Suppressor macrophage treated with lipopolysaccharide for 1 hour (primary cell): ENCODE measurements at places on chromosomes 3 and 15.

DNA sequence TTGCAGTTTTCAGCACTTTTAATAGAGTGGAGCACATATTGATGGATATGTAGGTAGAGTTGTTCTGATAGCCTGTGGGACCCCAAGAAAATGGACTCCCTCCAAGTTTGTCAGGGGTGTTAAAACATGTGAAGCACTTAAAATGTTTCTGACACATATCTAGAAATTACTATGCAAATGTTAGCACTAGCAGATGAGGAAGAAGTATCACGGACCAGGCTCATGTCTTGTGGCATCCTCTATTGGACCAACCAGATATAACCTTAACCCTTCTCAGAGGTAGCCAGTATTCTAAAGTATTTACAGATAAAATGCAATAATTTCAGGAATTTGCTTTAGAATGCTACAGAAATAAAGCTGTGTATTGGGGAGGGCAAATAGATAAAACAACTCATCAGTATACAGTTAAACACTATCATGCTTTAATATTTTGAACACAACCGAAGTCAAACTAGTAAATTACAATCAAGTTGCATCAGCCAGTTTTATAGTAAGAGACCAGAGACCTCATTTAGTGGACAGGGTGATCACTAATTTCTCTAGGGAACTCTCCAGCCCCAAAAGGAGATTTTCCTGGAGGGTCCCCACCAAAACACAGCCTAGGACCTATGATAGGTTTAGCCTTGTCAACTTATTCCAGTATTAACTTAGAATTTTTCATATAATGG, 57.2 kb upstream of the FBN1 start:
- no peak for DNase-seq

- no peak for DNase-seq
Measured at GRCh38 chr3:158839966-158840365, 38.1 kb downstream of the MFSD1 start.

GRCh38 chr15:89575656-89576416, 567 bp downstream of the TICRR start:
- peak; percentile 25 for DNase-seq

DNA sequence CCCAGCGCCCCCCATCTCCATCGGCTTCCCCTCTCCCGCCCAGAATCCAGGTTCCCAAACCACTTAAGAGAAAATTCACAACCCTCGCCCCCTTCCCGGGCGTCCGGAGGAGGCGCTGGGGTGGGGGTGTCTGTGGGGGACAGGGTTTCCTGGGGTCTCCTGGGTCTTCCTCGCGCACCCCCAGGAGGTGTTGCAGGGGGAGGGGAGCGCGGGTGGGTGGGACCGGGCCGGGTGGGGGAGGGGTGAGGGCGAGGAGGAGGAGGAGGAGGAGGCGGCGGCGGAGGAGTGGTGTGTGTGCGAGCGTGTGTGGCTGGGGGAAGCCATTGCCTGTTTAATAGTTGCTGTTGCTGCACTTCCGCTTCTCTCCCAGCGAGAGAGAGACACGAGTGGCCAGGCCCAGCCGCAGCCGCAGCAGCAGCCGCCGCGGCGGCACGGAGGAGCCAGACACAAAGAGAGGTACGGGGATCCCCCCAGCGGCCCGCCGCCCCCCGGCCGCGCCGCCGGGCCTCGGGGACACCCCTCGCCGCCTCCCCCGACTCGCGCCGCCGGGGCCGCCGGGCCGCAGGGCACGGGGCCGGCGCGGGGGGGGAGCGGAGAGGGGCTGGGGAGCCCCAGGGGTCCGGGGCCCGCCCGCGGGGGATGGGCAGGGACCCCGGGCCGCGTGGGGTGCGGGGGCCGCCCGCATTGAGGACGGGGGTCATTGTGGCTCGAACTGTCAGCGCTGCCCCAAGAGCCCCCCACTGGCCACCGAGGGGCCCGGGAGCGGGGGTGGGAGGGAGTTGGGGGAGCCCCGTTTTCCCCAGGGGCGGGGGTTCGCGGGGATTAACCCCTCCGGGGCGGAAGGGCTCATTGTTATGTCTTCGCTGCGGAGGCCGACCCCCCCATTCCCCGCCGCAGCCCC, at the start of gene UBE2E1:
Gene UBE2E1, plus strand, starts transcription at position 323 of the 901 bp plus-strand sequence. CDS start 1,315 bp downstream, outside the sequence.
- peak; percentile 88 for DNase-seq

- DNase-seq, result peak; percentile 47
Measured at GRCh38 chr3:128784232-128784631, 58.2 kb downstream of the RAB7A start.

DNA sequence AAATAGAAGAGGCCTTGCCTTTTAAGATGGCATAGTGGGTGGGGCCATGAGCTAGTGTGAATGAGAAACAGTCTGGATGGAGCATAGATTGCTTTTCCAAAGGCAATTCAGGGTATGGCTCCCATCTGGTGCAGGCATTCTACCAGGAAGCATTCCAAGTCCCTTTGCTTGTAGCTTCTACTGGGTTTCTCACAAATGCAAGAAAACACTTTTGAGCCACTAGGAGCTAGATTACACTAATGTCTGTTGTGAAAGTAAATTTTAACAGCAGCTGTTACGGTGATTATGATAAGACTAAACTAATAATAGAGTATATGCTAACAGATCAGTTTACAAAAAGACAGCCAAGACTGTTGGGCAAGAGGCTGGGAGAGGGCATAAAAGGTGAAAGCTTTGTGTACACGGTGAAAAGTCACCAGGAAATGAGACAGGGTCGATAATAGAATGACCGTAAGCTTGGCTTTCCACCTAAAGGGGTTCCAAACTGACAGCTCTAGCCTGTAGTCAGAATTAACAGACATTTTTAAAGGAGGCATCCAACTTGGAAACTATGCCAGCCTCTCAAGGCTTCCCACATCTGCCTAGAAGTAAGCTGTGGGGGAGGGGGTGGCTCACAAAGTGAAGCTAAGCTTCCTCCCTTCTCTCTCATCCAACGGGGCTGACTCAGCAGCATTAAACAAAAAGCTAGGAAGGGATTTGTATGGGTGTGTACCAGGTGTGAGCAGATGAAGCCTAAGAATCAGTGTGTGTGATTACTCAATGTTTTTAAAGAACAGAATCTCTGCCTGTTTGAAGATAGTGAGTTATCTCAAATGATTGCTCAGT, 61.1 kb upstream of the GPD1L start:
- DNase-seq, result no peak

DNA sequence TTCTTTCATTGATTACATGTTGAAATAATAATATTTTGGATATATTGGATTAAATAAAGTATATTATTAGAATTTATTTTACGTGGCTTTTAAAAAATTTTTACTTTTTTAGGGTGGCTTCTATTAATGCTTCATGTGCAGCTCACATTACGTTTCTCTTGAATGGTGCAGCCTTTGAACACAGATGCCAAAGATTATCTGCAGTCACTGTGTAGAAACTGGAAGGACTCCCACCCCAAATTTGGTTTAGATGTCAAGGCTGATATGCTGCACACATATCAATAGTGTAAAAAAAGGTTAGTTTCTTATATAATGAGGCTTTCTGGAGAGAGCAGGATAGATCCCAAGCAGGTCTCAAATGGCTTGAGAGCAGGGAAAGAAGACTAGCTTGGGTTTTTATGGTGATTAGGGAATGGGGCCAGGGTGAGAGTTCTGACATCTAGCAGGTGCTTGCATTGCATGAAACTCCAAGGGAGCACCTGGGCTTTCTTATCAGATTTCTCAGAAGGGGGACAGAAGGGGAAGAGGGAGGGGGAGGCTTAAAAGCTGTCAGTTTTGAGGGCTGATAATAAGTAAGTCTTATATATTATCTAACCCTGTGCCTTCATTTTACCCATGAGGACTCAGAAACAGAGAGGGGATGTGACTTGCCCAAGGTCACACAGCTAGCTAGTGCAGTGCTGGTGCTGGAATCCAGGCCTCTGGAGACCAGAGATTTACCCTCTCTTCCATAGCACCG, 89.6 kb downstream of the CHST2 start:
- DNase-seq, result no peak

DNA sequence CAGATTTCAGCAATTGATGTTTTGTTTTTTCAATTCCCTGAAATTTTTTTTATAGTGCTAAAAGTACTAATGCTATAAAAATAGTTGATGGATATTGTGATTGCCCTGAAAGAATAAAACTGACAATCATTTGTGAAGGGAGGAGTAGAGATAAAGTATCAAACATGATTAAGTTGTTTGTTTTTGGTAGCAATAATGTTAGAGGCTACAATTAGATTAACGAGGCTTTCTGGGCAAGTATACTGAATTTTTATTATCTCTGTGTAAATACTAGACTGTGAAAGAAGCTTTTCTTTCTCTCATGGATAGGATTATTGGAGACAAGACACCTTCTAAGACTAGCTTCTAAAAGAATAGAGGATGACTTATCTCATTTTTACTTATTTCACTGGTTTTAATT, 15.6 kb downstream of the NR1D2 start:
- DNase-seq, result no peak

DNA sequence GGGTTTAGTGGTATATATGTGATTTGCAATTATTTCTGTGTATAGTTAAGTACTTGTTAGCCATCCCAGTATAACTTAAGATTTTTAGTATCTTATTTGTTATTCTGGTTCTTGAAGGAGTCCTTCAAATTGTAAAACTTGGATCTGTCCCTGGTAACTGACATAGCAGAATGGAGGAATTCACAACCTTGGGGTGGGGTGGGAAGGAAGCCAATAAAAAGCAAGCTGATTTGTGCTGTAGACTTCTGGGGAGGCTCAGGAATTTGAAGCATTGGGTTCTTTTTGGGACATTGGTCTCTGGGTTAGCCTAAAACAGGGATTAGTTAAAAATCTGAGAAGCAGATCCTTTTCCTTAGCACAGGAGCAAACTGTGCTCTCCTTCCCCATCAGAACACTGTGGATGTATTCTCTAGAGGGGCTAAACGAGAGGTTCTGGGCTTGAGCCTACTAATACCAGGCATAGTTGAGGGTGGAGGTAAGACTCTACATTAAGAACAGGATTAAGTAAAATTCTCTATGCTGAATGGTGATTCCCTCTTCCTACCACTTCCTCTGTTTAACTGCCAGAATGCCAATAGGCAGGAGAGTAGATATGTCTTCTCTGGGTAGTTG, 42.2 kb downstream of the GMPS start:
- DNase-seq, result no peak

- no peak for DNase-seq
Measured at GRCh38 chr3:41118461-41119390, 80.6 kb upstream of the CTNNB1 start.

DNA sequence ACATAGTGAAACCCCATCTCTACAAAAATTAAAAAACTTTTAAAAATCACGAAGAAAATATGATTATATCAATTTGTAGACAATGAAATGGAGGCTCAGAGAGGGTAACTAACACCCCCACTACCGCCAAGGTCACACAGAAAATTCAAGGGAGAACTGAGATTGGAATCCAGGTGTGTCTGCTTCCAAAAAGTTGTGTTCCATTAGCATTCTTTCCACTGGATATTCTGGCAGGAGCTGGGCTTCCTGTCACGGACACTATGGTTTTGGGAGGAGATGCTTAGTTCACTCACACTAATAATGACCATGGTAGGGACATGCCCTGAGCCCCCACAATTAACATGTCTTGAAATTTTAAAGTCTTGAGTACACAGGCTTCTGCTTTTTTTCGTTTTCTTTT, 28.8 kb downstream of the CTSH start:
- DNase-seq, result no peak

- DNase-seq, result no peak
Measured at GRCh38 chr3:105094588-105094987, 272.1 kb upstream of the ALCAM start.

DNA sequence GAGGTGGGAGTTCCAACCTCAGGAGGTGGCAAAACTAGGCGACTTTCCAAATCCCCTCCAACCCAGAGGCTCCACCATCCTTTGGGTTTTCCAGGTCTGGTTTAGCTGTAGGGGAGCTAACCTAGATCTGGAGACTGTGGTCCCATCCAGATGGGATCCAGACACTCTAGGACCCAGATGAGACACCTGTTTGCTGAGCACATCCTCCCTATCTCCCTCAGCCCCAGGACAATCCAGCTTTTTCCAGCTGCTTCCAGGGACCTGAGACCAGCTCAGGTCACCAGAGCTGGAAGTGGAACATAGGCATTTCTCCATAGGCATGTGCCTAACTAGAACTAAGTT, 18.2 kb downstream of the CRTAP start:
- no peak for DNase-seq

- no peak for DNase-seq
Measured at GRCh38 chr3:150033721-150034120, 63.0 kb upstream of the PFN2 start.

- no peak for DNase-seq
Measured at GRCh38 chr3:99562138-99562537, 76.3 kb upstream of the COL8A1 start.

- no peak for DNase-seq
Measured at GRCh38 chr3:140092848-140093536, 158.0 kb downstream of the CLSTN2 start.

DNA sequence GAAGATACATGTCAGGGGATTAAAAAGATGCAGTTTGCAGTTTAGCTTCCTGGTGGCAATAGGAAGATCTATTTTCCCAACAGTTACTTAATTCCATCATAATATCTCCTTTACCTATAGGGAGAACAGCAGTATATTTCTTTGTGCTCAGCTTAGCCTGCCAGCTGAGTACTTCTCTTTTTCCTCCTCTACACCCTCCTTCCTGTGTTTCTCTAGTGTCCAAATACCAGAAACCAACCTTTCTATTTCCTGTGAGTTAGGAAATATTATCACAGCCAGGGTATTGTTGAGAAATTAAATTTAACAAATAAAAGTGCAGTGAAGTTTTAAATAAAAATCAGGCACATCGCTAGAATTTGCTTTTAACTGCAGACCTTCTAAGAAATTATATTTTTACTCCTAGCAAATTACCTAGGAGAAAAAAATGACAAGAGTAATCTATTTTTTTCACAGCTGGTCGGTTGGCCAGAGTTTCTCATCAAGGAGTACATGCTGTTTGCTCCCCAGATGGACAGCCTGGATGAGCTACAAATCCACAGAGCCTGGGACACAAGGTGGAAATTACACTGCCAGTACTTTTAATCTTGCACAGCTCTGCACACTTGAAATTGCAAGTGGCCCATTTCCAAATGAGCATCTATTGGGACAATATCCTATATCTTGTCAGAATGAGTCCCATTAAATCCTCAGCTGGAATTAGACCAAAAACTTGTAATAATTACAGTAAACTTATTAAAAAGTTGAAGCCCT, 185.2 kb upstream of the CFAP20DC start:
- DNase-seq, result no peak

GRCh38 chr3:63921741-63922482, 9.7 kb upstream of the SCAANT1 start:
- peak; percentile 92 for DNase-seq

DNA sequence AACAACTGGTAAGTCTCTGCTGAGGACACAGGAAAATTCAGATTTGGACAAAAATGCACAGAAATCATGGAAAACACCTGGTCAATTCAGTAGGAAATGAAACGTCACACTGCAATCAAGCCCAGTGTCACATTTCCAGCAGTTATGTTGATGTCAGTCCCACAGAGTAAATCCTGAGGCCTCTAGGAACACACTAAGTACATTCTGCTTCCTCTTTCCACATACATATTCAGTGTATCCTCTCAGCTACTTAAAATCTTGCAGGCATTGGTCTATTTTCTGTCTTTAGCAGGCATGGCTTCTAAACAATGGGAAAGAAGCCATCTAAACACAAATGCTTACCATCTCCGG, 207.8 kb downstream of the PLCL2 start:
- DNase-seq, result no peak

- no peak for DNase-seq
Measured at GRCh38 chr3:123700791-123701722, 116.2 kb upstream of the HACD2 start.

GRCh38 chr15:38684440-38685010, 119.9 kb upstream of the RASGRP1 start:
- peak; percentile 52 for DNase-seq

GRCh38 chr3:134956844-134957243, 161.8 kb downstream of the EPHB1 start:
- no peak for DNase-seq
